ENCODE measurements at places on chromosomes 2 and 18. TPM values are rescaled to one million over a fixed set of nuclear protein-coding genes. Genes with fewer than 3 reads are reported as not detected.

- DNase-seq = no peak
These were observed 10.7 kb downstream of the VPS54 start for GRCh38 chr2:64008434-64009009.

GRCh38 chr2:122213312-122213711 lies 457.9 kb downstream of the TSN start:
- DNase-seq = no peak

- DNase-seq = no peak
These were observed 40.5 kb upstream of the PAPOLG start for GRCh38 chr2:60715561-60715960.

DNA sequence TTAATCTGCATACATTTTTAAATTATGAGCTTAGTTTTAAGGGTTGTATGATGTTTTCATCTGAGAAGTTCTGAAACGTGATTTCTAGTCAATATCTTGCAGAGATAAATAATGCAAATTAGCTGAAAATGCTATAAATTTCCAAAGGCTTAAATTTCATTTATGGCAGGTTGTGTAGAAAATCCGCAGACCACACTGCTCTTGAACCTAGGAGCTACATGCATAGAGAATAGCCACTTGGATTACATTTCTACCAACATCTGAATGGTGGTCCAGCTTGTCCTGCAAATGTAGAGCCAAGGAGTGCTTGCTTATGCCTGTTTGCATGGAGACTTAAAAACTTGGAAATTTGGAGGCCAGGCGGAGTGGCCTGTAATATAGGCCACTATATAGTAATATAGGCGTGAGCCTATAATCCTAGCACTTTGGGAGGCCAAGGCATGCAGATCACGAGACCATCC lies 6.8 kb downstream of the MAT2A start:
- no peak for DNase-seq

DNA sequence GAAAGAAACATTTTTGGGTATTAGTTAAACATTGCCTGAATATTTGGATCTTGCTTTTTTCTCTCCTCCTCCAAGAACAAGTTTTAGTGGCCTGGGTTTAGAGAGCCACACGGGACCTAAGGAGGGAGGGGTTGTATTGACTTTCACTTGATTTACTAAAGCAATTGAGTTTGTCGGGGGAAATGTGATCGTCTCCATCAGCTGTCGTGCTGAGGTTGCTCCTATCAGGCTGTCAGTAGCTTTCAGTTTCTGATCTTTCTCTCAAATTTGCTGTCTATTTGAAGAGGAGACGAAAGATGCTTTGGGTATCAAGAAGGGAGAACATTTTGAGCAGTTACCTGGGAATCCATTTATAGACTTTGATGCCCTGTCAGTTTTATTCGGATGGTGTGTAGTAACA lies 106.0 kb downstream of the SETBP1 start:
- DNase-seq = no peak

DNA sequence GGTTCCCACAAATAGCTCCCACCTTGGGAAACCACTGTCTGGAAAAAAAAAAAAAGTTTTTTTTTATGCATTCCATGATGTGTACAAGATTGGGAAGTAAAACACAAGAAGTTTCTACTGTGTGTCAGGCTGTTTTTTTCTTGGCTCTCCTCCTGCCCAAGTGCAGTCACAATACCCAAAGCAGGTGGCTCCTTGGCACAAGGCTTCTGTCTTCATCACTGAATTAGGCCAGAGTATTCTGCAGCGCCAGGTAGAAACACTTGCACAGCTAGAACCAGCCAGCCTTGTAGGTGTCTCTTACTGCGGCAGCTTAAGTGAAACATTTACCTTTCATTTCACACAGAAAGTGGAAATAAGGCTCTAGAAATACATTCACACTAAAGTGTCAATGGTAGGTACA lies 23.8 kb upstream of the MAL start:
- DNase-seq = no peak

DNA sequence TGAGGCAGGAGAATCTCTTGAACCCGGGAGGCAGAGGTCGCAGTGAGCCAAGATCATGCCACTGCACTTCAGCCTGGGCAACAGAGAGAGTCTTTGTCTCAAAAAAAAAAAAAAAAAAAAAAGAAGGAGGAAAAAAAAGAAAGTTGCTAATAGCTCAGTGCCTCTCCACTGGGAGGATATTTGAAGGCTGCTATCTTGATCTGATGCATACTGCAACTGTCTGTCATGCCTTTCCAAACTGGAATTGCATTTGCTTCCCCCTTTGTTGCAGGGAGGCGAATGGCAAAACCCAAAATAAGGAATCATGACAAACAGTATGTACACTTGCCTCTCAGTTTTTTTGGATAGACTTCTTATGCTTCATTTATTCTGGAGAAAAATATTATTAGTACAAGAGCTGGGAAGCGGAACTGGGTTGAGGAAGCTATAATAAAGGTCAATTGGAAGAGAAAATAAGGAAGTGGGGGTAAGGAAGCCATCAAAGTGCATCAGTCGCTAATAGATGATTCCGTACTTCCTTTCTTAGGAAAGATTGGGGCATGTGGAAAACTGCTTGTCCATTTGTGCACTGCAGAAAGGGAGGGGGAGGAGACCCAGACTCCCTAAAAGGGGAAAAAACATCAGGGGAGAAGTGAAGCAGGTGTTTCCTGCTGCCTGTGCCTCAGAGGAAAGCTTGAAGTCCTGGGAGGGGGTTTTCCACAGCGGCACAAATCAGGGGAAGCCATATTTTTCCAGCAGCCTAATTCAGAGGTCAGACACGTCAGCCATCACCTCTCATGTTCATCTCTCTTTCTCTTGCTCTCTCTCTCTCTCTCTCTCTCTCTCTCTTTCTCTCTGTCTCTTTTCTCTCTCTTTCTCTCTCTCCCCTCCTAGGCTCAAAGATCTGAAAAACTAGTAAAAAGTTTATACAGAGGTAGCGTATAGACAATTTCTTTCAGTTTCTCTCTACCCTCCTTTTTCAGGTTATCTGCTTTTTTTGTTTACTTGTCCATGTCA lies 301.4 kb upstream of the TNP1 start:
- no peak for DNase-seq

Gene MEP1B
- total RNA-seq = not detected

Gene RAB27B
- 1.3 TPM for total RNA-seq

Gene ESPNL
- 1.4 TPM for total RNA-seq

Gene GATA6
- 2.5 TPM for total RNA-seq

Gene FRZB
- 0.28 TPM for total RNA-seq

Data from IMR-90 (cell line).